Stimulated activated naive CD4-positive, alpha-beta T cell (primary cell): ENCODE measurements at places on chromosomes 12 and 14.

DNA sequence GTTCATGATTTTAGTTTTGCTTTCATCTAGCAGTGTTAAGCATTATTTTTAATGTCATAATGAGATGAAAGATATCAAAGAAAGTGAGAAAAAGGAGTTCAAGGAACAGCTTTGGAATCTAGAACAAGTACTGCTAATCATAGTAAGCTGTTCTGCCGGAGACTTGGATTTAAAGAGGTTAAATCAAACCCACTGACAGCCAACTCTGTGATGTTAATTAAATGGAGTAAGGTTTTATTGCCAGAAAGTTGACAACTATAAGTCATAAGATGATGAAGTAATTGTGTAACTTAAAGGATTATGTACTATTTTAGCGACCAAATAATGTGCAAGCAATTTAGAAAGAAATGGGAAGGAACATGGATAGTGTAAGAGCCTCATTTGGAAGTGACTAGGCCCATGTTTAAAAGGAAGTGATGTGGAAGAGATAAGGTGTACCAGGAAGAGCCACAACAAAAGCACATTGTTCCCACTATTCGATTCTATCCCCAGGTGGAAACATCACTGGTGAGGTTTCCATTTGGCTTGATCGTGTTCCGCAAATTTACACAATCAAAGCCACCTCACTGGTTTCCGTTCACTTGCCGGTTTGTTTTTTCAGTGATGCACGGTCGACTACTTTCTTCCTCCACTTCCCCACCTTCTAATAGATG lies 388.5 kb downstream of the PAWR start:
- no peak for DNase-seq

DNA sequence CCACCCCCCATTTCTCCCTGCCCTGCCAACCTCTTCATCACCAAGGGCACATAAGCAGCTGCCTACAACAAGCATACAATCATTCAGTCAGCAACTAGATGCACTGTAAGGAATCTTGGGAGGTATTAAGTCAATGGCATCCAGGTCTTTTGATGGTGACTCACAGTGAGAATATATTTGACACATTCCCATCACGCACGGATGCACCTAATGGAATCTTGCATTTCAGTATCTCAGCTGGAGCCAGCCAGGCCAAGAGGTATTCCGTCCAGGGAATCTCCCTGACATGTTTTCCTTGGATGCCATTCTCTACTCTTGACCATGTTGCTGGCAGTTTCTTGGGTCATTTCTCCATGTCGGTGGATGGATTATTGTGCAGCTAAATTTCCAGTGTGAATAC lies 73.9 kb upstream of the CAPRIN2 start:
- no peak for DNase-seq

DNA sequence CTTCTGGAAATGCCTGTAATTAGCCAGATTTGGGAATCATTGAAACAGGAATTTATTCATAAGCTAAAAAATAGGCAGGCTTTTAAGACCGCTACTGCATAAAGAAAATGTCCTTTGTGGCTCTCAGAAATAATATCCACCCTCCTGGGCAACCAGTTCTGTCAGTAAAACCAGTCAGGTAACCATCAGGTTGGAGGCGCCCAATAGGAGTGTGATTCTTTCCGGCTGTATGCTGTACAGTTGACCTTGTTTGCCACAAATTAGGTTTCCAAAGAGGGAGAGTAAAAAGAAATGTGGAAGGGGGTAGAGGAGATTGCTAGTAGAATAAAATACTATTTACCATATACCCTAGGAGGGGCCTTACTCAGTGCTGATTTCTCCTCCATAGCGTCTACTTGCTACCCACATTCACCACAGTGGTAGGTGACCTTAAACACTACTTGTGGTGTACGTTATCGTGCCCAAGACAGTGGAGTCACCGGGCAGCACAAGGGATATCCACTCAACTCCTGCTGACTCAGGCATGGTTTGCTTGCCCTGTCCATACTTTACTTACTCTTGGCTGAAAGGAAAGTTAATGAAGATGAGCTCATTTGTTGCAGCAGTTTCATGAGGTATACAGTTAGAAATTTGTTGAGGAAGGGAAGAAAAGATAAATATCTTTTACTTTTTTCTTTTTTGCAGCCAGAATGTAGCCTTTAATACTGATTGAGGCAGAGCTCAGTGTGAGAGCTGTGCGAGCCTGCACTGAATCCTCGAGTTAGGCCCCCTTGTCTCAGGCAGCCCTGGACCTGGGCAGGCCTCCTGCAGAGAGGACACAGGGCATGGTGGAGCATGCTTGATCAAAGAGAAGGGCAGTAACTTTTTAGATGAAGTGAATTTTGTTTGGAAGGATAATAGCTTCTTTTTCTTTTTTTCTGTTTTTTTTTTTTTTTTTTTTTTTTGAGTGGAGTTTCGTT lies 76.7 kb downstream of the DIP2B start:
- DNase-seq: no peak

GRCh38 chr12:112759786-112760185 lies 31.8 kb upstream of the RPH3A start:
- no peak for DNase-seq

GRCh38 chr12:55797068-55797467 lies 20.5 kb downstream of the SARNP start:
- DNase-seq: no peak

DNA sequence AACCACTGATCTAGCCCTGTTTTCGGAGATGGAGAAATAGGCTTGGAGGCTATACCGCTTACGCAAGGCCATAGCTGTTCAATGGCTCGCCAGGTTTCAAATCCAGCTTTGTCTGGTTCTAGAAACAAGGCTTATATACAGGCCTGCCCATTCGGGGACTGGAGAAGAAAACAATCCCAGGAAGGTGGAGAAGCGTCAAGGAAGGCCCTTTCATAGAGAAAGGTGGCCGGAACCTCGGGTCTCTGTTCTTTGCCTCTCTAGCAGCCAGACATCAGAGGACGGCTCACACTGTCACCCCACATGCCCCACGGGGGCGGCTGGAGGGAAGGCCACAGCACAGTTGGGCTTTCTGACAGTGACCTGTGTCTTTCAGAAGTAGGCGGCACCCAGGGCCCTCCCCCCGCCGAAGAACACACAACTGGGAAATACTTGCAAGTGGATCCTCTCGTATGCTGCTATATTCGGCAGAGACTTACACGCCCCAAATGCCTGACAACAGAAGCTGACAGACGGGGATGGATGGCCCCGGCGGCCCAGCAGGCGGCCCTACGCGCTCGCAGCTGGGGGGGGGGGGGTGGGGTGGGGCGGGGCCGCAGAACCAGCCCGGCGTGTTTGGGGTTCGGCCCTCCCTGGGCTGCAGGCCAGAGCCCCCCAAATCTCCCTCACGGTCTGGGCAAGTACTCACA lies 4.5 kb upstream of the SETD1B start:
- DNase-seq: peak; percentile 56

DNA sequence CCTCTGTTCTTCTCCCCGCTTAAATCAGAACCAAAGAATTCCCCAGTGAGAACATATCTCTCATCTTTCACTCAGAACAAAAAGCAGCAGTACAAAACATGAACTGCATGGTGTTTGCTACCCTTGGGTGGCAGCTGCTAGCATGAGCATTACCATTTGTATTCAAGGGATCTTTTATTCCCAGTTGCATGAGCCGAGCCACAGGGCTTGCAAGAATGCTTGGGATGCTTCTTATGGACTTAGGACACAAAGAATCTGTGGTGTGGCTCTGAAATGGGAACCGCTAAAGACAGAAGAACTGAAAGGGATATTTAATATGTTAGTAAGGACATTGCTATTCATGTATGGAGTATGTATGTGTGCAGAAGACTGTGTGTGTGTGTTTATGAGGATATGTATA lies 190.6 kb downstream of the TMX1 start:
- DNase-seq: no peak

GRCh38 chr12:115882936-115883335 lies 394.6 kb downstream of the MED13L start:
- DNase-seq: no peak
